ENCODE measurements at places on chromosomes 3 and 15. TPM values are rescaled to one million over a fixed set of nuclear protein-coding genes. Genes with fewer than 3 reads are reported as not detected.

Gene TM4SF18
- total RNA-seq: 5.0 TPM

Gene TRIM71
- not detected for total RNA-seq

Gene APPL1
- 29.6 TPM for total RNA-seq

Gene GATA2
- total RNA-seq: 6.3 TPM

Gene SLC24A5
- not detected for total RNA-seq

Gene TMEM158
- total RNA-seq: 17.2 TPM

Gene DGKG
- total RNA-seq: 5.4 TPM

Gene WDR93
- not detected for total RNA-seq

Gene ATP1B3
- 45.7 TPM for total RNA-seq

Gene RBP2
- not detected for total RNA-seq

Gene TMEM40
- total RNA-seq: not detected

All from A375 (cell line).